ENCODE measurements at places on chromosomes 3 and 15.

- no peak overlapping the region for H3K4me3 ChIP-seq
- DNase-seq, result no peak
- H3K27ac ChIP-seq, result no peak overlapping the region
Observed at GRCh38 chr3:88311826-88312225, 162.1 kb downstream of the C3orf38 start.

GRCh38 chr3:183613366-183614285, 21.8 kb upstream of the KLHL24 start:
- H3K4me3 ChIP-seq, result no peak overlapping the region
- H3K36me3 ChIP-seq, result no peaks in the 10 kb centered on the region
- H3K27me3 ChIP-seq, result peaks cover 9% of the 10 kb centered on the region
- H3K27ac ChIP-seq, result no peak overlapping the region
- H3K4me1 ChIP-seq, result no peaks in the 10 kb centered on the region

DNA sequence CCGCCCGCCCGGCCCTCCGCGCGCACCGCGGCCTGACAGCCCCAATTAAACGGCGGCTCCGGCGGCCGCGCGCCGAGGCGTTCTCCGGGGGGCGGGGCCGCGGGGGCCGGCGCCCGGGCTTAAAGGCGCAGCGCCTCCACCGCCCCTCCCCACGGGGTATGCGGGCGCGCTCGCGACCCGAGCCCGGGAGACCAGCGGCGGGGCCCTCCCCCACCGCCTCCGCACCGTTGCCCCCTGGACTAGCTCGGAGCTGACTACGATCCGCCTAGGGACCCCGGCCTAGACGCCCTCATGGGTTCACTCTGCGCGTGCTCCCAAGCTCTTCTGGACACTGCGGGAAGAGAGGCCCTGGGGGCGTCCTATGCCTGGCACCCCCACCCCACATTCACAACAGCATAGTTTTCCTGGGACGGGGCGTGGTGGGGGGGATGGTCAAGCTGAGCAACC, at the start of gene DUSP7:
Gene DUSP7 (minus strand): TSS at position 51 of the 447 bp plus-strand sequence. CDS start 205 bp downstream, outside the sequence.
- H3K4me3 ChIP-seq, result peak within 1 kb of the TSS; percentile 86
- H3K27me3 ChIP-seq, result no peaks in the 10 kb centered on the region
- H3K36me3 ChIP-seq, result peaks cover 29% of the 10 kb centered on the region
- peaks cover 40% of the 10 kb centered on the region for H3K4me1 ChIP-seq
- peak; percentile 75 for DNase-seq
- peak within 1 kb of the TSS; percentile 95 for H3K27ac ChIP-seq

DNA sequence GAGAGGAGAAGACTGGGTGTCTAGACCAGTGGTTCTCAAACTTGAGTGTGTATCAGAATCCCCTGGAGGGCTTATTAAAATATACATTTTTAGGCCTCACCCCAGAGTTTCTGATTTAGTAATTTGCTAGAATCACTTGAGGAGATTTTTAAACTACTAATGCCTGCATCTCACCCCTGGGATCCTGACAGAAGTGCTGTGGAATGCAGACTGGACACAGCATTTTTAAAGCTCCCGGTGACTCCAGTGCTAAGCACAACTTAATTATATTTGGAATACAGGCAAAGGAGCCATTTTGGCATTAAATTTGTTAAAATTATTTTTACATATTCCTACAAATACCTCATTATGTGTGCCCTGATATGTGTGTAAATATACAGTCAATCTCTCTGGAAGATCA, 26.7 kb upstream of the COL6A6 start:
- H3K4me1 ChIP-seq, result no peaks in the 10 kb centered on the region
- H3K27ac ChIP-seq, result no peak overlapping the region
- no peaks in the 10 kb centered on the region for H3K27me3 ChIP-seq
- no peak for DNase-seq

DNA sequence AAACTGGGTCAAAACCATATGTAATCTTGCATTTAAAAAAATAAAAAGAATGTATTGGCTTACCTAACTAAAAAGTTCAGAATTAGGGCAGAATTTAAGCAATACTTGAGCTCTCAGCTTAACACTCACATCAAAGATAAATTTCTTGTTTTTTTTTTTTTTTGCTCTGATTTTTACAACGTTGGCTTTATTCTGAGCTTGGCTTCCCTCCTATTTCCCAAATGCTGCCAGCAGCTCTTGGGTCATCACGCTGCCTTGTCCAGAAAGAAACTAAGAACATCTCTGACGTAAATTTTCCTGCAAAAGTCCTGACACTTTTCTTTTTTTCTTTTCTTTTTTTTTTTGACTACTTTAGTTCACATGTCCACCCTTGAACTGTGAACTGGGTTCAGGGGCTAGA, 150.6 kb upstream of the TGFBR2 start:
- no peak overlapping the region for H3K4me3 ChIP-seq
- H3K36me3 ChIP-seq, result peaks cover 2% of the 10 kb centered on the region
- H3K27ac ChIP-seq, result no peak overlapping the region
- H3K4me1 ChIP-seq, result peaks cover 7% of the 10 kb centered on the region
